Body of pancreas (tissue), 4 donors: ENCODE measurements at places on chromosomes 13 and 19.

GRCh38 chr19:41993612-41994483, at the start of gene ATP1A3:
TSS of gene ATP1A3 (minus strand) at chr19:41994230. CDS start at chr19:41994076, 154 bp downstream.
- DNase-seq: peak; percentile 44

DNA sequence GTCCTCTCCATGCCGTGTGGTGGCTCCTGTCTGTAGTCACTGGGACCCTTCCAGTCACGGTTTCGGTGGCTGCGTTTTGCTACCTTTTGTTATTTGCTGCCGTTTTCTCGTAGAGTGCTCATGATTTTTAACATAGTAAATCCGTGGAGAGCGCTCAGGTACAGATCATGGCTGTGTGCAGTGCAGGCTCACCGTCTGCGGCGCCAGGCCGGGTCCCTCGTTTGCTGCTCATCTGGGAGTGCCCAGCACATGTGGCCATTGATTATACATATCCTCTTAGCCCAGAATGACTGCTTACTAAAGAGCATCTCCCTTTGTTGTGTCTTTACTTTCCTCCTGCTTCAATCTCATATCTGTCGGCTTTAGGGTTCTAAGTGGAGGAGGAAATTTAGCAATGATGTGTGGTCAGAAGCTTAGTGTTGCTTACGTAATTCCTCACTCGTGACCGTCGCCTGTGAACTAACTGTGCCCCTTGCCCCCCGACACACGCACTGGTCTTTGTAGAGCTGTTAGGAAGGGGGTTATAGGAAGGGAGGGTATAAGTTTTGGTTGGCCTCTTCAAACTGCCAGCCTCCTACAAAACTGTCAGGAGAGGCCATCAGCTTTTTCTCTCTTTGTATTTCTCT, 31.8 kb downstream of the TFDP1 start:
- no peak for DNase-seq

DNA sequence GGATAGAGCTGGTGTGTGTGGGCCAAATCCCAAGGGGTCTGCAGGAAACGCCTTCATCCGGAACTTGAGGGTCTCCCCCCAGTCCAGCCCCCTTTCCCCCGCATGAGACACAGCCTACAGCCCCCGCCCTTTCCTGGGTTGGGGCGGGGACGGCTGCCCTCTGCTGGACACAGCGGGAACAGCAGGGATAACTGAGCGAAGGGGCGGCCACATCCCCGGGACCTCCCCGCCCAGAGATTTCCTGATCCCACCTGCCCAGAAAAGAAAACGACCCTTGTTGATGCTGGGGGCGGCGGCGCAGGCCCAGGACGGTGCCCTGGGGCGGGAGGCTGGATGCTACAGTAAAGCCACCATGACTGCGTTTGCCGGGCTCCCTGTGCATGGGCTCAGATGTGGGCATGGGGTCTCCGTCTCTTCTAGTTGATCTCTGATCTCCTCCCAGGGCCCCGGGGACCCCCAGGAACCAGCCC, 14.2 kb downstream of the ONECUT3 start:
- peak; percentile 47 for DNase-seq

DNA sequence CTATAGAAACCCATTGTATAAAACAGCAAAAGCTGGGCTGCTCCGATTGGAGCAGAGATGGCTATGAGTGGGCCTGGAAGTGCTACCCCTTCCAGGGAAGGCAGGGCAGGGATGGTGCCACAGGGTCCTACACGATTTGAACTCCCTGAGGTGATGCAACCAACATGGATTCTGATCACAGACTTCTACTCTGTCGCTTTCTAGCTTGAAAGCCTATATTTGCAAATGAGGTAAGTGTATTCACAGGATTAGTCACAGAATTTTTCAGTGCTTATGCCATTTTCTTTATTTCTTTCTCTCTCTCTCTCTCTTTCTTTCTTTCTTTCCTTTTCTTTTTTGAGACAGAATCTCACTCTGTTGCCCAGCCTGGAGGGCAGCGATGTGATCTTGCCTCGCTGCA, 179.0 kb downstream of the SPRY2 start:
- DNase-seq: no peak

GRCh38 chr13:77729502-77730221, 32.2 kb downstream of the SLAIN1 start:
- DNase-seq: no peak

DNA sequence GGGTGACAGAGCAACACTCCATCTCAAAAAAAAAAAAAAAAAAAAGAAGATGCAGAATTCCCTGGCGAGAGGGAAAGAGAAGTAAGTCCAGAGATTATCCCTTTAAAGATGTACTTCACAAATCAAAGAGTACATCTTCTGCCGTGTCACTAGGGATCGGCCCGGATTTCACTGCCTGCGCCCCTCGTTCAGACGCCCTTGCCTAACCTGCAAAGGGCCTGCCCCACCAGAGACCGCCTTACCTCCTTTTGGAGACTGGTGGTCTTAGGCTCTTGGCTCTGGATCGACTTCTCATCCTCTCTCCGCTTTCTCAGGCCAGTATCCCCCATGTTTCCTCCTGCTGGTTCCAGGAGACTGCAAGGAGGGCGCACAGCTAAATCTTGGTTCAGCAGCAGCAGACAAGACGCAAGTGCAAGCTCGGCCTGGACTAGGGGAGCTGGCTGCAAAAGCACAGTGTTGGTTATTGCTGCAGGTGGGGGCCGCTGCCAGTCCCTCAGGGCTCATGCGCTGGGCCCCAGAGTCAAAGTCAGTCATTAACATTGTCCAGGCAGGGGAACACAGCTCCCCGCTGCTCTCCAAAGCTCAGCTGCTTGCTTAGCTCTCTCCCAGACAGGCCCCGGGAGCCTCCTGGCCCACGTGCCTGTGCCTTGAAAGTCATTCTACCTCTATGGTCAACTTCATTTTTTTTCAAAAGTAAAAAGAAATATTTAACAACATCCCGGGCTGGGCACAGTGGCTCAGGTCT, 1.2 kb downstream of the SLC7A9 start:
- DNase-seq: no peak

GRCh38 chr19:16203256-16204004, 5.7 kb downstream of the AP1M1 start:
- DNase-seq: no peak

GRCh38 chr19:10968527-10969135, 7.8 kb downstream of the SMARCA4 start:
- DNase-seq: no peak

- peak; percentile 5 for DNase-seq
Measured at GRCh38 chr13:92806215-92806614, 420.4 kb upstream of the GPC6 start.

DNA sequence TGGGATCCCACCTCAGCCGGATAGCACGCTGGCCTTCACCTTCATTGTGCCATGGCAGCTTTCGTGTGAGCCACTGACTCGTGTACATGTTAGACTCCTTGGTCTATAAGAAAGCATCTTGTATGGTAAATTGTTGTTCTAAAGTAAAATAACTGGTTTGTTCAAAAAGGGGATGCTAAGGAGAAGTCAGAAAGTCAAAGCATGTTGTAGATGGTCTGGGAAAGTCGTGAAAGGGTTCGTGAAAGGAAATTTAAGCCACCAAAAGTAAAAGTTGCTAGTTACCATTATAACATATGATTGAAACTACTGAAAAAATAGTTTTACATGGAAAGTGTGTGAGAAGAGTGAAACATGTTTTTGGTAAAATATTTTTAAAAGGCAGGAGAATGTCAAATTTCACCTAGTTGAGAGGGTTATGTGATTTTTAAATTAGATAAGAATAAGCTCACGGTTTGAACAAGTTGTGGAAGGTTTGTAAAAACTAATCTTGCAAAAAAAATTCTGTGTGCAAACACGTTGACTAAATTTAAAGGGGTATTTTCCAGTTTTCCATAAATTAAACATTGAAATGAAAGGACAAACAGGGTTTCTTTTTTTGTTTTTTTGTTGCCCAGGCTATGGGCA, 23.4 kb downstream of the DPRX start:
- DNase-seq: no peak

GRCh38 chr19:54440641-54441040, 8.4 kb upstream of the LENG8 start:
- peak; percentile 64 for DNase-seq

DNA sequence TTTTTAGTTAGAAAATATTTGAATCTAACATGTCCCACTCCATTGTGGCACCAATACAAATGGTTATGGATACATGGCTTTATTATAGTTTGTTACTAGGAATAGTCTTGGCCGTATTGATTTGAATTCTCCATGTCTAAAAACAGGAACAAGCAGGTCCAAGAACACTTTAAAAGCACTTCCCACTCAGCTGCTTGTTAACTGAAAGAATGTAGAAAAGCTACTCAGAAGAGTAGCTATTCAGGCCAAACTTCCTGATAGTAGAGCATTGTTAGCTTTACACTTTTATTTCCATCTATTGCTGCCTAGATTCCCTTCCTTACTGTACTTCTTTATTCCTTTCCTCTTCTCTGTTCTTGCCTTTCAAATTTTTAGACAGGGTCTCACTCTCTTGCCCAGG, 6.9 kb downstream of the PIBF1 start:
- DNase-seq: no peak

- DNase-seq: no peak
Measured at GRCh38 chr19:50475101-50475568, 1.2 kb upstream of the EMC10 start.

GRCh38 chr13:48630773-48631172, 23.0 kb upstream of the CYSLTR2 start:
- DNase-seq: no peak

GRCh38 chr19:47641891-47642485, 33.1 kb downstream of the BICRA start:
- no peak for DNase-seq

GRCh38 chr19:18363787-18364186, 22.2 kb upstream of the GDF15 start:
- no peak for DNase-seq

DNA sequence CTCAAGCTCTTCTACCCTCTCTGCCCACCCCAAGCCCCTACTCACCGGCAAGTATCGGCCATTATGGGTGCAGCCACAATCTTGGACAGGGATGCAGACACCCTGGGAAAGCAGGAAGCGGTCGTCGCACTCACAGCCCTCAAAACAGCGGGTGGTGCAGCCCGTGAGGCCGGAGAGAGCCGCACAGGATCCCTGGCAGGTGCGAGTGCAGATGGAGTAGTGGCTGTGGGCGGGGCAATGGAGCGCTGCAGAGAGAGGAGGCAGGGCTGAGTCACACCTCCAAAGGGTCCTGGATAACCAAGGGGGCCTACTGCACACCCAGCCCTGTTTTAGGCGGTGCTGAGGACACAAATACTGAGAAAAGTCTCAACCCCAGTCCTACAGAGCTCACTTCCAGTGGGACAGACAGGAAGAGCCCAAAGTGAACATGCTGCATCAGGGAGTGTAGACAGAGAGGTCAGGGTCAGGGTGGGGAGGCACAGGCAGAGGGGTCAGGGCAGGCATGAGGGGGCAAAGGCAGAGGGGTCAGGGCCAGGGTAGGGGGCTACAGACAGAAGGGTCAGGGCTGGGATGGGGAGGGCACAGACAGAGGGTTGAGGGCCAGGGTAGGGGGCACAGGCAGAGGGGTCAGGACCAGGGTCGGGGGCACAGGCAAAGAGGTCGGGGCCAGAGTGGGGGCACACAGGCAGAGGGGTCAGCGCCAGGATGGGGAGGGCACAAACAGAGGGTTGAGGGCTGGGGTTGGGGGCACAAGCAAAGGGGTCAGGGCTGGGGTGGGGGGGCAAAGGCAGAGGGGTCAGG, 24.2 kb upstream of the FBL start:
- DNase-seq: no peak

GRCh38 chr13:50672025-50672424, 171.5 kb downstream of the DLEU7 start:
- DNase-seq: peak; percentile 57

GRCh38 chr19:6292006-6292405, 12.2 kb upstream of the MLLT1 start:
- DNase-seq: no peak

DNA sequence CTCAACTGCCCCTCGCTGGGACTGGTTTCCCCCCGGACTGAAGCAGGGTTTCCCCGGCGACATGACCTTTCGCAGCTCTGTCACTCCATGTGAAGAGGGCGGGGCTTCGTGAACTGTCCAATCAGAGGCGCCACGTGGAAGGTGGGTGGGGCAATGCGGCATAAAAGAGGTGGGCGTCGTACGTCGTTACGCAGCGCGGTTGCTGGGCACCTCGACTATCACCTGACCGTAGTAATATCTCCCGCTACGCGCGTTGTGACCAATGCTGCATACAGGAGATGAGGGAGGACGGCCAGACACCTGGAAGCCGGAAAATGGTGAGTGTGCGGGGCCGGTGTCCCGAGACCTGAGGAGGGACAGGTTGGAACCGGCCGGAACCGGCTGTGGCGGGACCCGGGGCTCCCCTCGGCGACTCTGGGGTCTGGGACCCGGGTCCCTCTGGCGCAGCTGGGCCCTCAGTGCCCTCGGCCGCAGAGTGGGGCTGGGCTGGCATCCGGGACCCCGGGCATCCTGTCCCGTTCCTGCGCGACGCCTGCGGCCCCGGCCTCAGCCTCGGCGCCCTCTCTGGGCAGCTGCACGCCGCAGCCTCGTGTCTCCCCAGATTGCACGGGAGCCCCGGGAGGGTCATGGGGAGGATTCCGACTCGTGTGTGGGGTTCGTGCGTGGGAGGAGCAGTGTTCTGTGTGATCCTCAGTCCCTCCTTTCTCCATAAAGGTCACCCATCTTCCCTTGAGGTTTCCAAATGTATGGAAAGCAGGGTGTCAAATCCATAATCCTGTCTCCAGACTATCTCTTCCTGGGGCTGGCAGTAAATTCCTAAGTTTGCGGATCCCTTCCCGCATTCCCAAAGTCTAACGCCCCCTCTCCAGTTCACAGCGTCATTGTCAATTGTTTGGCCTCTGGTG, 32.2 kb downstream of the ZNF136 start:
- DNase-seq: peak; percentile 95
